ENCODE measurements at places on chromosomes 4 and X. TPM values are rescaled to one million over a fixed set of nuclear protein-coding genes. Genes with fewer than 3 reads are reported as not detected.

Gene OPRPN
- total RNA-seq = not detected

GRCh38 chr4:112842513-112842912, 205.6 kb downstream of the LARP7 start:
- DNase-seq = no peak

DNA sequence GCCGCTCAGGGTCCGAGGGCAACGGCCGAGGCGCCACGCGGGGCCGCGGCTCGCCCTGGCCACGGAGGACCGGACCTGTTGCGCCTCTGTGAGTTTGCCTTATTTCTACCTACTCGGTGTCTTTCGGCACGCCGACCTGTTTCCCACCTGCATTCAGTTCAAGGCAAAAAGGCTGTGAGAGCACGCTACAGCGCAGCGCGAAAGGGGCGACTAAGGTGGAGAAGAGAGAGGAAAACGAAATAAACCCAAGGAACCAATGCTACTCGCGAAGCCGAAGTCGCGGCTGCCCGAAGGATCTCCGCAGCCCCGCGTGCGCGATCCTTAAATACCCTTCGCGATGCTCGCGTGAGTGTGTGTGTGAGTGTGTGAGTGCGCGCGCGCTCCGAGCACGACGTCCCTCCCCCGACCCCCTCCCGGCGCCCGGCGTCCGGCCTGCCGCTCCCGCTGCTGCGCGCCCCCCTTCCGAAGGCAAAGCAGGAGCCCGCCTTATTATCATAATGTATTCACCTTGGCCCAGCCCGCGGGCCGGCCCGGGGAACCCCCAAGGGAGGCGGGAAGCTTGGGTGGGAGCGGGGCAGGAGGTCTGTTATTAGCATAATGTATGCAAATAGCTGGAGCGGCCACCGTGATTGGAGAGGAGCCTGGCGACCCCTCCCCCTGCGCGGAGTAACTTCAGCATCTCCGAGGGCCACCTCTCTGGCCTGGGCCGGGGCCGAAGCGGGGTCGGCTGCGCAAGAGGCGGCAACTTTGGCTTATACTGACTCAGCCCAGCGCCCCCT, at the start of gene COL25A1:
TSS of gene COL25A1 (minus strand) at position 298 of the 779 bp plus-strand sequence.
- DNase-seq = peak; percentile 21

- DNase-seq = no peak
These were observed 45.6 kb downstream of the RAPGEF2 start for GRCh38 chr4:159148441-159148840.

DNA sequence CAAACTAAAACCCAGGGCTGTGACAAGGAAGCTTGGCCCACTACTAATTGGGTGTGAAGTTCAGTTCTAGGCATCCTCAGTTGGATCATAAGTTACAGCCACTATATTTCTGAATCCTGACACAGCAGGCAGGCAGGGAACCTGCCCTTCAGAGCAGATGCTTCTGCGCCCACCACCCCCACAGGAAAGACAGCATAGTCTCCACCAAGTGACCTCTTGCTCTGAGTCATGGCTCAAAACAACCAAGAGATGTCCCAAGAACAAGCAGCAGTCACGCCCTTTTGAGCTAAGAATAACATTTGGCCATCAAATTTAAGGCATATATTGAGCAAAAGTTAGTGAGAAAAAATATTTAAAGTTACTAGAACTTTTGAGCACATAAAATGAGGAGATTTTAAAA, 170.7 kb upstream of the SMARCAD1 start:
- no peak for DNase-seq

GRCh38 chrX:78886550-78886949, 58.6 kb upstream of the P2RY10 start:
- DNase-seq = no peak

Data from activated CD4-positive, alpha-beta memory T cell treated with anti-CD3 and anti-CD28 coated beads, Interleukin-2, amount 10 ng/mL, durations not matched to agents 7 days and 5 days (primary cell).